ENCODE measurements at places on chromosomes 6 and 20.

DNA sequence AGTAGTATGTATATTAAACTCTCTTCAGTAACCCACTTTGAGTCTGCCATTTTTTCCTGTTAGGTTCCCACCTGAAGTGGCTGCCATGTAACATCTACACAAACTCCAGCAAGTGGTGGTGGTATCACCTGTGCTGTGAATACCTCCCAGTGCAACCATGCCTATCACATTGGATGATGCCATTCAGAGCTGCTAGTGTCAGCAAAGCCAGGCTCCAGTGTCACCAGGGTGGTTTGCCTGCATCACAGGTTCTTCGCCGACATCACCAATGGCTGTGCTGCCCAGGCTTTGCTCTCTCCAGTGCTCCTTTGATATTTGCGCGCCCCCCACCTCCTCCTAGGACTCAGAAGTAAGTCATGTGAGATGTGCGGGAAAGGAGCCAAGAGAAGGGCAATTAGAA, 162.6 kb upstream of the FOXA2 start:
- no peak for DNase-seq

DNA sequence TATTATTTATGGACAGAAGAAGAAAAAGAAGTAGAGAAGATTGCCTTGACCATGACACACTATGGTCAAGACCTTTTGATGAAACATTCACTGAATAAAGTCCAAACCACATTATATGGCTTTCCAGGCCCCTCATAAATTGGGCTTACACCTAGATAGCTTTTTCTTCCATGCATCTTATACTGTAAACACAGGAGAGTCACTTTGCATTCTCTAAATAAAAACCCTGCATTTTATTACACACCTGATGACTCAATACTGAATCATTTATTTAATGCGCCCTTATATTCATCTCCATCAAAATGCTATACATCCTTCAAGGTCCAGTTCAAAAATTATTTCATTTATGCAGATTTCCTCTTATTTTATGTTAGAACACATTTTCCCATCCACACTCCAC, 78.0 kb downstream of the COL21A1 start:
- DNase-seq = no peak

DNA sequence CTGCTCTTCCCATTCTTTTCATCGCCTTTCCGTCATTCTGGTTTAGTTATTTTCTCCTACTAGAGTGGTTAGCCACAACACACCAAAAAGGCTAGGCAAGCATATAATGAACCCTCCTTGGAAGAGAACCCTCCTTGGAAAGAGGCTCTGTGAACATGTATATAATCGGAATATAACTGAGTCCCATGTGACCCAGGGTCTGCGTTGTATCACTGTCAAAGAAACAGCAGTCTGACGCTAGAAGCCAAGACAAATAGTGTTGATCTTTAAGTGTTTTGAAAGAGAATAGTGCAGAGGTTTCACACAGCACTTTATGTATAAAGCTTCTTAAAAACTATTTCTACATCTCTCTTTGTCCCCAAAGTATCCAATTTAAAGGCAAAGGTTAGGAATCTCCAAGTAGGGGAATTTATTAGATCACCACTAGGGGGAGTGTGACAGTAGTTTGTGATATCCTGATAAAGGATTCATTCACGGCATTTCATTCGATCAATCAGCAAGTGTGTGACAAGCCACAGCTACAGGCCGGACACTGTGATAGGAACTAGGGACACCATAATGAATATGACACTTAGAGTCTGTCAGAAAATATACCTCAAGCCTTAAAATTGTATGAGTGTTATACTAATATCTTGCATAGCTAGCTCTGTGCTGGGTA, 395.3 kb downstream of the CD109 start:
- no peak for DNase-seq

DNA sequence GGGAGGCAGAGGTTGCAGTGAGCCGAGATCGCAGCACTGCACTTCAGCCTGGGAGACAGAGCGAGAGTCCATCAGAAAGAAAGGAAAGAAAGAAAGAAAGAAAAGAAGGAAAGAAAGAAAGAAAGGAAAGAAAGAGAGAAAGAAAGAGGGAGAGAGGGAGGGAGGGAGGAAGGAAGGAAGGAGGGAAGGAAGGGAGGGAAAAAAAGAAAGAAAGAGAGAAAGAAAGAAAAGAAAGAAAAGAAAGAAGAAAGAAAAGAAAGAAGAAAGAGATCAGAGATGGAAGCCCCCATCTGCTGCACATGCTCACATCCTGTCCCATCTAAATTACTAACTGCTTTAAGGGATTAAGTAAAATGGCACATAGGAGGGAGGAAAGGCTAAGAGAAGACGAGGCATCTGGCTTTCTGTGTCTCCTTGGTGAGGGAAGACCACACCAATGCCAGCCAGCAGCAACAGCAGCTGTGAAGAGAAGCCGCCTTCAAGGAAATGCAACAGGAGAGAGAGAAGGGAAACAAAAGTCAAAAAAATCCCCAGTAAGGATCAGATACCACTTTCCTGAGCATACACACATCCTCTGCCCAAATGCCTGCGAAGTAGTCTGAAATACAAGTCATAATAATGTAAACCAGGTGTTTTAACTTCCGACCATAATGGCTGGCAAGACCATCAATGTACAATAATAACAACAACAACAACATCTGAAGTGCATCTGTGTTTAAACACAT, 300.2 kb upstream of the JARID2 start:
- no peak for DNase-seq

DNA sequence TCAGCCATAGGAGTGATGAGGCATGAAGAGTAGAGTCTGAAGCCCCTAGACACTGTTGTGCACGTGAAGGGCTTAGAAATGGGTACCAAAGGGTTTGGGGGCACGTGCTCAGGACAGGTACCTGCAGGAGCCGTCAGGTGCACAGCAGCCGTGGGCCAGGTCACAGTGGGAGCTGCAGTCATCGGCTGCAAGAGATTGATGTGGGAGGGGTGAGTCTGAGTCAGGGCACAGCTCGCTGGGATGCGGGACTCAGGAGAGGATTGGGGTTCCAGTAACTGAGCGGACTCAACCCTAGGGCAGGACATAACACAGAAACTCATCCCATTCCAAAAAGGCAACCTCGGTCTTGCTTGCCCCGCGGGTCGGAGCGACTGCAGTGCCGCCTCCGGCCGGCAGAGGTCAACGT, 1.1 kb downstream of the DLK2 start:
- DNase-seq = peak; percentile 26

DNA sequence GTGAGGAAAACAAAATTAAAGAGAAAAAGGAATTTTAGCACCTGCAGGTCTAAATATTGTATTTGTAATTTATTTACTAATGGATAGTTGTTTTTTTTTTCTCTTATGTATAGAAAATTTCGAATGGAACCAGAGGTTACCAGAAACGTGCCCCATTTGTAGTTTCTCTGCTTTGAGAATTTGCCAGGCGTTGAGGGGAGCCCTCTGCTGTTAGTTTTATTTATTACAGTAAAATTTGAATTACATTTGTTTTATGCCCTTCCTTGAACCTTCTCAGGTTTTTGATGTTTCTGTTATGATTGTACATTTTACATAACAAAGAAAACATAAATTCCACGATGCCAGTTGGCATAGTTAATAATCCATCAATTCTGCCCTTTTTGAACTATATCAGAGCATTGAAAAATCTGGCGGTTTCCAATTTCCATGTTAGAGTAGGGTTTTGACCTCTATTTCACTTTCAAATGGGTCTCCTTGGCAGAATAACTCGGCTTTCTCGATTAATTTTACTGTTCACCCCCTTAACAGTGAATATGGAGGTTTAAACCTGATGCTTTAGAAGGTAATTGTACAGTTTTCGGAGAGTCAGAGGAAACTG, 35.1 kb upstream of the RFPL4B start:
- no peak for DNase-seq

GRCh38 chr6:42702200-42702599, 20.2 kb downstream of the PRPH2 start:
- no peak for DNase-seq

- DNase-seq = no peak
Measured at GRCh38 chr6:163001330-163001729, 273.6 kb downstream of the PACRG start.

- no peak for DNase-seq
Measured at GRCh38 chr6:47485083-47485482, 7.5 kb downstream of the CD2AP start.

DNA sequence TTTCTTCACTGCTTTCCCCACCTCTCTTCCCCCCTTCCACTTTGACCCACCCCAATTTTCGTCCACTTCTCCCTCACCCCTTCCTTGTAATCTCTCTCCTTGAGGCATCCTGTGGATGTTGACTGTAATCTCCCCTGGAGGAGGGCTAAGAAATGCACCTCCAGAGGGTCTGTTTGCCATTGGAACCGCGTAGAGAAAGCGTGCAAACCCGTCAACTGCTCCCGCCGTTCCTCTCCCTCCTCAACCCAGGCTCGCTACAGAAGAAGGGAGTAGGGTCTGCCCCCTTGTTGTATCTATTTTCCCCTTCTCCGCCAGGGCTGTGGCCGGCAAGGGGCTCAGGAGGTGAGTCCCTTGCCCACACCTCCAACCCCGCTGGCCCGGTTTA, 502 bp upstream of the HTR1E start:
- DNase-seq = no peak
